ENCODE measurements at places on chromosomes 1 and 21. TPM values are rescaled to one million over a fixed set of nuclear protein-coding genes. Genes with fewer than 3 reads are reported as not detected.

Gene TEDDM1
- total RNA-seq = 0.72 TPM

Gene PTPRU
- 55.5 TPM for total RNA-seq

Gene PALMD
- total RNA-seq = 0.92 TPM

Gene SLC45A1
- 0.66 TPM for total RNA-seq

Gene ESPN
- total RNA-seq = 1.9 TPM

Gene AGTRAP
- 12.6 TPM for total RNA-seq

Gene KCNA2
- total RNA-seq = 1.6 TPM

Gene STYXL2
- total RNA-seq = 0.27 TPM

Gene RNU11
- not detected for total RNA-seq

Gene PADI3
- total RNA-seq = not detected

Gene BRDT
- 0.13 TPM for total RNA-seq

Gene C1QB
- total RNA-seq = not detected

Gene CSMD2
- total RNA-seq = 50.0 TPM

Gene AMY1A
- total RNA-seq = 0.32 TPM

Gene KIF21B
- total RNA-seq = 82.2 TPM

Gene EPHB2
- 50.6 TPM for total RNA-seq

Gene NGF
- not detected for total RNA-seq

Gene KCNK2
- total RNA-seq = 11.0 TPM

Gene GCSAML
- 0.19 TPM for total RNA-seq

Gene AADACL4
- not detected for total RNA-seq

Gene SGIP1
- total RNA-seq = 0.32 TPM

Gene LHX8
- total RNA-seq = not detected

Gene EDARADD
- 0.52 TPM for total RNA-seq

Gene EPHA10
- not detected for total RNA-seq

Gene TNN
- 0.05 TPM for total RNA-seq

Gene SPRR3
- total RNA-seq = not detected

Gene NBPF4
- total RNA-seq = 0.79 TPM

Gene IRF6
- 0.27 TPM for total RNA-seq

Gene LCE3D
- total RNA-seq = not detected

Gene UMODL1
- 0.45 TPM for total RNA-seq

Gene BSDC1
- total RNA-seq = 66.5 TPM

Gene OR2M5
- total RNA-seq = 0.53 TPM

Gene TMEM200B
- 0.53 TPM for total RNA-seq

Gene PRAMEF25
- not detected for total RNA-seq

Gene AHCTF1
- total RNA-seq = 30.5 TPM

Gene PLEKHO1
- 143 TPM for total RNA-seq

Gene SEC16B
- 1.6 TPM for total RNA-seq

Measured in motor neuron (in vitro differentiated cells).